Tracheal epithelial cell (primary cell): ENCODE measurements at places on chromosomes 1 and 21. TPM values are rescaled to one million over a fixed set of nuclear protein-coding genes. Genes with fewer than 3 reads are reported as not detected.

RAB42 gene
- total RNA-seq, result 0.21 and 30.6 TPM in 2 replicates

FCER1G gene
- not detected in 2 replicates for total RNA-seq

CD1C gene
- total RNA-seq, result not detected in 2 replicates

DIRAS3 gene
- not detected in 2 replicates for total RNA-seq

FAAH gene
- total RNA-seq, result 6.6 and 13.3 TPM in 2 replicates

KIF21B gene
- 2.2 and 4.0 TPM in 2 replicates for total RNA-seq

HAO2 gene
- not detected in 2 replicates for total RNA-seq

FAM167B gene
- not detected in 2 replicates for total RNA-seq

TRIM62 gene
- 1.1 and 1.7 TPM in 2 replicates for total RNA-seq

KLHL17 gene
- 6.8 and 11.6 TPM in 2 replicates for total RNA-seq

KCNA3 gene
- total RNA-seq, result not detected in 2 replicates

CNIH3 gene
- 1.7 TPM in 1 of 2 replicates, not detected in the other for total RNA-seq

PROX1 gene
- under 0.01 and 0.43 TPM in 2 replicates for total RNA-seq

GPATCH4 gene
- 14.5 and 14.7 TPM in 2 replicates for total RNA-seq

MYOM3 gene
- 0.21 and 1.4 TPM in 2 replicates for total RNA-seq

GPR37L1 gene
- total RNA-seq, result under 0.01 TPM in 1 of 2 replicates, not detected in the other

OR2W3 gene
- total RNA-seq, result not detected in 2 replicates

NR0B2 gene
- not detected in 2 replicates for total RNA-seq

SLFNL1 gene
- under 0.01 TPM in 1 of 2 replicates, not detected in the other for total RNA-seq

C1orf226 gene
- total RNA-seq, result under 0.01 and 0.24 TPM in 2 replicates

WNT9A gene
- 1.9 and 3.2 TPM in 2 replicates for total RNA-seq

CLCA1 gene
- 0.21 TPM in 1 of 2 replicates, not detected in the other for total RNA-seq

TSPEAR gene
- not detected in 2 replicates for total RNA-seq
